ENCODE measurements at places on chromosomes 6 and 20.

GRCh38 chr6:4687989-4688947 is 87.9 kb upstream of the CDYL start:
- peak; percentile 84 for DNase-seq

DNA sequence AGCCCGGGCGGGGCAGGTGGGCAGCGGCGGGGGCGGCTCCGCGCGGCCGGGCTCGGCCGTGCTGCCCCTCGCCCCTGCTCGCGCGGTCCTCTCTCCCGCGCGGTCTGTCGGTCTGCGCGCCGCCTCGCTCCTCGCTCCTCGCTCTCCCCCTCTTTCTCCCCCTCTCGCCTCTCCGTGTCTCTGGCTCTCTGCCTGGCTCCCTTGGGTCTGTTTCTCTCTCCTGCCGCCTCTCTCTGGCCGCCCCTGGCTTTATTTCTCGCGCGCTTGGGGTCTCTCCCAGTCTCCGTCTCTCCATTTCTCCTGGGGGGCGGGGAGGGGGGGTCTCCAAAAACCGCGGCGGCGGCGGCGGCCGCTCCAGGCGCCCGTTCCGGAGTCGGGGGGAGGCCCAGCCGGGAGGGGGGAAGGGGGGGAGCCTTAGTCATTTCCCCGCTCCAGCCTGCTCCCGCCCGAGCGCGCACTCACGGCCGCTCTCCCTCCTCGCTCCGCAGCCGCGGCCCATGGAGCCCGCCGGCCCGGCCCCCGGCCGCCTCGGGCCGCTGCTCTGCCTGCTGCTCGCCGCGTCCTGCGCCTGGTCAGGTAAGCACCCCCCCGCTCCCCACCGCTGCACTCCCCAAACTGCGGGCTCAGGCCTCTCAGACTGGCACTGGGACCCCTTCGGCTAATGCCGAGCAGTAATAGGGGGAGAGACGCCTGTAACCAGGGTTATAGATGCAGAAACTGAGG is at the start of gene SIRPA:
SIRPA (plus strand) TSS at position 457 of the 723 bp plus-strand sequence; CDS start at position 498, 41 bp downstream.
- peak; percentile 20 for DNase-seq

GRCh38 chr6:91029211-91029610 is 442.3 kb upstream of the MAP3K7 start:
- no peak for DNase-seq

DNA sequence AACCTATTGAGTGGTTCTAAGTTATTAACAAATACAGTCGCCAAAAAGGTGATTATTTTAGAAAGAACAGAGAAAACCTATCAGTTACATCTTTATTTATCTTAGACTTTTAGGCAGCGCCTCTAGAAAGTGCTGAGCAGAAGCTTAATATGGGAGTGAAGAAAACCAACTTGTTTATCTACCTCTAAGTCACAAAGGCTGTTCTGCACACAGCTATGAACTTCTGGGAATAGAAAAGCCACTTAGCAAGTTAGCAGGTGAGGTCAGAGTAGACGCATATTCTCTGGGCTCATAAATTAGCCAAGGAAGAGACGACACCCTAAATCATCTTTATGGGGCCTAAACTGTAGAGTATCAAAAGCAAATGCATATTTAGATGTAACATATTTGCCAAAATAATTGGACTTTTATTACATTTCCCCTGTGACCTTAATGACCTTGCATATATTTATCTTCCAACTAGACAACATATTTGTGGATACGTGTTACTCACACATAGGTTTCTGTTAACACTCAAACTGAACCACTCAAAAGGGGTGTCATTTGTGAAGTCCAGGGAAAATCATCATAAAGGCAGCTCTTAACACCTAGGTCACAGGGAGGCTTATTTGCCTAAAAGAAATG is 267.1 kb downstream of the ADGB start:
- no peak for DNase-seq

DNA sequence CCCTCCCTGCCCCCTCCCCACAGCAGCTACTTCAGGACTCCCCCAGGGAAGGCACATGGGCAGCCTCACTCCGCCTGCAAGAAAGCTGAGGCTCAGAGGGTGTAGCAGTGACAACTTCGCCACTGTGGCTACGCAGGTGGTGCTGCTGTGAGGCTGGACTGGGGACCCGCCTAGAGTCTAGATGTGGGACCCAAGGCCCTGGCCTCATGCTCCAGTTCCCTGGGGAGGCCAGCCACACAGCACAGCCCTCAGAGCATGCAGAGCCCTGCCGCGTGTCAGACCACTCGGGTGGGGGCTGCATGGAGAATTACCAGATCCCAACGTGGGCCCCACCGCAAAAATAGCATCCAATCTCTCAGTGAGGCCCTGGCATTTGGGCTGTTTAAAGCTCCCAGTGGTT is 30.8 kb upstream of the VSTM2L start:
- DNase-seq, result no peak

GRCh38 chr6:72616406-72617015 is 5.4 kb upstream of the KCNQ5 start:
- DNase-seq, result peak; percentile 42

DNA sequence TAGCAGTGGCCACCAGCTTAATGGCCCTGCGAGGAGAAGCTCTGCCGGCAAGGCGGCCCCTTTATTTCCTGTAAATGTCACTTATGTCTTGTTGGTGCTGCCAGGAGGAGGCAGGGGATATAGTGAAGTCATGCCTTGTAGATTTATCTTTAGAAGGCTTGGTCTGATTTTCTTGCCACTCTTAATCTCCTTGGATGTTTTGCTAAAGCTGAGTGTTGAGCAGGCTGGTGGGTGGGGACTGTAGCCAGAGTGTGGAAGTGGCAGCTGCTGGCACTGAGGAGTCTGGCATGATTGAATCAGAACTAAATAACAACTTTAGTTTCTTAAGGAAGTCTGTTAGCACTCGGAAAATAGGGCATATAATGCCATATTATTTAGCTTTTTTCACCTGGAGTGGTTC is 77.9 kb downstream of the PHF20 start:
- DNase-seq, result no peak

GRCh38 chr6:43878823-43879495 is 108.9 kb downstream of the VEGFA start:
- no peak for DNase-seq

DNA sequence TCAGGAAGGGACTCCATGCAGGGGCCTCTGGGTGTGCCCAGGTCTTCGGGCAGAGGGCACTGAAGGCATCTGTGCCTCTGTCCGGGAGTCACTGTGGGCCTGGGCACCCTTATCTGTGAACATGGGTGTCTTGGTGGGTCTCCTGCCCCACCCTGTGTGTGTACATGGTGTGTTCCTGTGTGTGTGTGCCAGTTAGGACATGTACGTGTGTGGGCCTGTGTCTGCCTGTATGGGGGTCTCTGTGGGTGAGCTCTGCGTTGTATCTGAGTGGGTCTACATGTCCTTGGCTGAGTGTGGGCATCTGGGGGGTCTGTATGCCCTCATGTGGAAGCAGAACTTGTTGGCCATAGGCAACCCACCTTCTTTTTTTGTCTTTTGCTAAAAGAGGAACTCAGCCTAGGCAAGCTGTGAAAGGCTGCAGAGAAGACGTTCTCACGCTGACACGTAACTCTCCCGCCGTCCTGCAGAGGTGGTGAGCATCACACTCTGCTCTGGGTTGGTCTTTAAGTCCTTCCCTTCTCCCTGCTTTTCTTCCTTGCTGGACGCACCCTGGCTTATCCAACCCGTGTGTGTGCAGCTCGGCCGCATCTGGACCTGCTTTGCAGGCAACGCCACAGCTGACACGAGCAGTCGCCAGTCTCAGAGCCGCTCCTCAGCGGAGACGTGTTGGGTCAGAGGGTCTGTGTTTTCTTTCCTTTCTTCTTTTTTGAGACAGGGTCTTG is 532 bp upstream of the NPBWR2 start:
- DNase-seq, result peak; percentile 66

- DNase-seq, result peak; percentile 88
These were observed 8.8 kb upstream of the CD83 start for GRCh38 chr6:14108571-14109410.

DNA sequence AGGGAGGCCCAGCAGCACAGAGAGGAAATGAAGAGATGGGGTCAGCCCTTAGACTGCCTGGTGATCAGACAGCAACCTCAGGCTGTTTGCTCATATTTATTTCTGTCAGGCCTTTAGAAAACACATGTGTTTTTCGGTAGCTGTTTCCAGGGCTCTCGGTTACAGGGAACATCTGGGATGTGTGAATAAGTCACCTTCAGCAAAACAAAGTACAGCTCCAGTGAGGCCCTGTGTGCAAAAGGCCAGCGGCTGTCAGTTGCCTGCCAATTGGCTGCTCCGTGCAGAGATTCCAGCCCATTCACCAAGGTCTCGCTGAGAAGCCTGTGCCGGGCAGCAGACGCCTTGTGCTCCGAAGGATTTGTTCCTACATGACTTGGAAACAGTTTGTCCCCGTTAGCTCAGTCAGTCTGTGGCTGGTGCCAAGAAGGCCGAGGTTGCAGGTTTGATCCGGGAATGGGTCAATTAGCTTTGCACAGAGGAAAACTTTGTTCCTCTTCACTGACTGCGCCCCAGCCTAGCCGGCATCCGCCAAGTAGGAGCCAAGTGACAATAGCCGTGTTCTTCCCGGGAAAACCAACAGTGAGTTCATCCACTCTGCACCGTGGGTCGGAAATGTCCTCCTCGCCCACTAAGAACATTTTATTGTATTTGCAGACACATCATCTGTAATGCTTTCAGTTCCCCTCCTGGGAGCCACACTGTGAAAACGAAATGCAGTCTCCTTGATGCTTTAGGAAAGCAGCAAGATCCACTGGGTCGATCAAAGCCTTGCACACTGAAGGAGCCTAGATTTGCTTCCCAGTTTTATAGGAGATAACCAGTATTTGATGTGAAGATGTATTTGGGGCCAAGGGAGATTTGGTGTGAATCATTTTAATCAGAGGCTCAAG is 315.4 kb upstream of the CDYL start:
- no peak for DNase-seq

All from inflammatory macrophage (primary cell).